ENCODE measurements at places on chromosomes 6 and 20.
A peak's percentile ranks its signal among the peaks of the same experiment; 100 is the strongest.

DNA sequence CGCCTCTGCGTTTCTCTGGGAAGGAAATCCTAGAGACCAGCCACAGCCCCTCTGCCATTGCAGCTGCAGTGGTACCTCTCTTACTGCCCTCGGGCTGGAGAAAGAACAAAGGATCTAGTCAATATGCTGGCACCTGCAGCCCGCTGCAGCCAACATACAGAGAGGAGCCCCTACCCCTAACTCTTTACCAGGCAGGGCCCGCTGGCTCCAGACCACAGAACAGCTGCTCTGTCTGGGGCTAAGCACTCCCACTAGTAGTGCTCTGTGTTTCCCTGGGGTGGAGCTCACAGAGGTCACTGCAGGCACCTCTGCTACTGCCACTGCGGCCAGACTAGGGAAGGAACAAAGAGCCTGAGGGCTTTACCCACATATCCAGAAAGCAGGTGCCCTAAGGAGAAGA lies 93.8 kb upstream of the IMPG1 start:
- H3K4me3 ChIP-seq = no peak overlapping the region
- DNase-seq = no peak
- no peaks in the 10 kb centered on the region for H3K27me3 ChIP-seq
- H3K4me1 ChIP-seq = no peaks in the 10 kb centered on the region
- H3K27ac ChIP-seq = no peak overlapping the region
- H3K36me3 ChIP-seq = no peaks in the 10 kb centered on the region

- peak overlapping the region; percentile 82 for H3K4me3 ChIP-seq
- no peaks in the 10 kb centered on the region for H3K27me3 ChIP-seq
- DNase-seq = no peak
- H3K27ac ChIP-seq = peak overlapping the region; percentile 87
- peaks cover 10% of the 10 kb centered on the region for H3K36me3 ChIP-seq
Measured at GRCh38 chr6:30542404-30542725, 13.9 kb downstream of the GNL1 start.

- no peaks in the 10 kb centered on the region for H3K4me1 ChIP-seq
- no peak overlapping the region for H3K4me3 ChIP-seq
- H3K36me3 ChIP-seq = no peaks in the 10 kb centered on the region
- no peak for DNase-seq
Measured at GRCh38 chr6:55636406-55637102, 57.6 kb upstream of the HMGCLL1 start.

DNA sequence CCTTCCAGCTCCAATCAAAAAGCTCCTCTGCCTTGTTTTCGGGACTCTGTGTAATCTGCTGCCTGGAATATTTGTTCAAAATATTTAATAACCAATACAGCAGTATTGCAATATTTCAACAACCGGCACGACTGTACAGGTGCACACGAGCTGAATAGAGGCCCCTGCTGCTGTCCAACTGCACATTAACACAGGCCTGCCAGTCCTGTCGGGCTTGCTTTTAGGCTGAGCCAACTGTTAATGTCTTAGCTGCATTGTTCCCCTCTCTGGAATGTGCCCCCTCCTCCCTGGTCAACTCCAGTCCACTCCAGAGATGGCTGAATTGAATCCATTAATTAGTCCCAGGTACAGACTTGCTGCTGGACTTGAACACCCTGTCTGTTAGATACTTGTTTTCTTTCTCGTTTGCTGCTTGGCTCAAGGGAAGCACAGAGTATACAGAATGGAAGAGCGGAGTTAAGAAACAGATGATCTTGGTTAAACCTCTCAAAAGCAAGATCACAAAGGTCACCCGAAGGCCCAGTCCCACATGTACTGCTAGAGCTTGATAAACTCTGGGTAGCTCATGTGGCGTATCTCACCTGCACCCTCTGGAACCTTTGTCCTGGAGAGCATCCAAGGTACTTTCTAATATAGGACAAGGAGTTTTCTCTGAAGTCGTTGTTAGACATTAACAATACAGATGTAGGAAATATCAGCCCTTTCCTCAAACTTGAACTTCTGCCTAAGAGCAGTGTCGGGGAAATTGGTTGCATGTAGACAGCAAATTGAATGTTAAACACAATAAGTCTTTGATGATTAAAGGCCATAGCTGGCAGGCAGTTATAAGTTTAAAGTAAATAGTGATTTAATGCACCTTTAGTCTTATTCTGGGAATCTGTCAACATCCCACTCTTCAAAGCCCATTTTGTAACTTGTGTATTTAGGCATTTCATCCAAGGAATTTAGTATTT lies 31.9 kb downstream of the SHLD1 start:
- no peak overlapping the region for H3K4me3 ChIP-seq
- H3K27ac ChIP-seq = peak overlapping the region; percentile 75
- H3K27me3 ChIP-seq = no peaks in the 10 kb centered on the region
- no peak for DNase-seq
- peaks cover 23% of the 10 kb centered on the region for H3K36me3 ChIP-seq
- peaks cover 15% of the 10 kb centered on the region for H3K4me1 ChIP-seq

DNA sequence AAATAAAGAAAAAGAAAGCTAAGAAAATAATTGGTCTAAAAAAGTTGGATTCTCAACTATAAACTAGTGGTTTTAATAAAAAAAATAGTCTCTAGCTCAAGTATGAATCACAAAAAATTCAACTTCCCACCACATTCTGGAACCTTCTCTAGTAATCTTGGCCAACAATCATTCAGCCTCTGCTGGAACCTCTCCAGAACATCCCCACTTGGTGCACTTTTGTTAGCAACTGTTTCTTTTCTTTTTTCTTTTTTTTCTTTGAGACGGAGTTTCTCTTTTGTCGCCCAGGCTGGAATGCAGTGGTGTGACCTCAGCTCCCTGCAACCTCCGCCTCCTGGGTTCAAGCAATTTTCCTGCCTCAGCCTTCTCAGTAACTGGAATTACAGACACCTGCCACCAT lies 35.7 kb downstream of the TXLNB start:
- H3K4me1 ChIP-seq = peaks cover 26% of the 10 kb centered on the region
- no peaks in the 10 kb centered on the region for H3K36me3 ChIP-seq

- DNase-seq = no peak
- peaks cover under 1% of the 10 kb centered on the region for H3K36me3 ChIP-seq
- no peaks in the 10 kb centered on the region for H3K4me1 ChIP-seq
- H3K27ac ChIP-seq = no peak overlapping the region
- H3K27me3 ChIP-seq = peaks cover 38% of the 10 kb centered on the region
Measured at GRCh38 chr20:62362590-62362940, 4.5 kb downstream of the LAMA5 start.

- H3K27me3 ChIP-seq = no peaks in the 10 kb centered on the region
- H3K4me3 ChIP-seq = no peak overlapping the region
- H3K27ac ChIP-seq = no peak overlapping the region
- no peaks in the 10 kb centered on the region for H3K4me1 ChIP-seq
- no peak for DNase-seq
Measured at GRCh38 chr6:21914121-21914973, 320.8 kb downstream of the SOX4 start.

GRCh38 chr6:73348550-73349204 lies 5.4 kb downstream of the DPPA5 start:
- H3K27me3 ChIP-seq = peaks cover 44% of the 10 kb centered on the region
- DNase-seq = no peak
- no peak overlapping the region for H3K4me3 ChIP-seq
- H3K4me1 ChIP-seq = no peaks in the 10 kb centered on the region

GRCh38 chr6:15527838-15528617 lies 134.8 kb downstream of the DTNBP1 start:
- no peak overlapping the region for H3K4me3 ChIP-seq
- H3K27me3 ChIP-seq = no peaks in the 10 kb centered on the region
